NCI-H1048 (cell line): ENCODE measurements at places on chromosomes 3 and 15.

DNA sequence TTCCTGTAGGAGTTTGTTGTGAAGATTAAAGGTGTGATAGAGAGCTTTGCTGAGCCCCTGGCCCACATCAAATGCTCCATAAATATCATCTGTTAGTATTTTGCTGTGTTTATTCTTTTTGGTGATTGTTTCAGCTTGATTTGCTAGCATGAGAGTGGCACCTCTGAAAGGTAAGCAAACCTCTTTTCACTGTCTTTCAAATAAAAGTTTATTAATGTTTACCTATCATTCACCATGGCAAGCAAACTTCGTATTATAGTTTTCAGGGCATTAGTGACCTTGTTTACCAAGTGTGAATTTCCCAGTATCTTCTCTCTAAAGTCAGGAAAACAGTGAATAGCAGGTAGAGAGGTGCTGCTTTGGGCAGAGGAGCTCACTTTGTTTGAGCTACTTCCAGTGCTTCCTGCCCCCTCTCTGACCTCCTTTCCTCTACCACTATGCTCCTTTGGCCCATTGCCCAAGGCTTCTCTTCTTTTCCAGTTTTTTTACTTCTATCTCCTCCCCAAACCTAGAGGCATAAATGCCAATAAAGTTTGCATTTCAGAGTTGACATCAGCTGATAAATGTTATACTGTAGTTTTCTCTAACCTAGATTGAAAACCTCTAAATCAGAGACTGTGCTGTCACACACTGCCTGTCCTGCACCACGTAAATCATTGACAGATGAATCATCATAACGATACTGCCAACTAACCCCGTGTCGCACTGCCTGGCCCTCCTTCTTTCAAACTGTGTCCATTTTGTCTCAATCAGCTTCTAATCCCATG, 569.0 kb downstream of the TUSC7 start:
- DNase-seq = no peak

DNA sequence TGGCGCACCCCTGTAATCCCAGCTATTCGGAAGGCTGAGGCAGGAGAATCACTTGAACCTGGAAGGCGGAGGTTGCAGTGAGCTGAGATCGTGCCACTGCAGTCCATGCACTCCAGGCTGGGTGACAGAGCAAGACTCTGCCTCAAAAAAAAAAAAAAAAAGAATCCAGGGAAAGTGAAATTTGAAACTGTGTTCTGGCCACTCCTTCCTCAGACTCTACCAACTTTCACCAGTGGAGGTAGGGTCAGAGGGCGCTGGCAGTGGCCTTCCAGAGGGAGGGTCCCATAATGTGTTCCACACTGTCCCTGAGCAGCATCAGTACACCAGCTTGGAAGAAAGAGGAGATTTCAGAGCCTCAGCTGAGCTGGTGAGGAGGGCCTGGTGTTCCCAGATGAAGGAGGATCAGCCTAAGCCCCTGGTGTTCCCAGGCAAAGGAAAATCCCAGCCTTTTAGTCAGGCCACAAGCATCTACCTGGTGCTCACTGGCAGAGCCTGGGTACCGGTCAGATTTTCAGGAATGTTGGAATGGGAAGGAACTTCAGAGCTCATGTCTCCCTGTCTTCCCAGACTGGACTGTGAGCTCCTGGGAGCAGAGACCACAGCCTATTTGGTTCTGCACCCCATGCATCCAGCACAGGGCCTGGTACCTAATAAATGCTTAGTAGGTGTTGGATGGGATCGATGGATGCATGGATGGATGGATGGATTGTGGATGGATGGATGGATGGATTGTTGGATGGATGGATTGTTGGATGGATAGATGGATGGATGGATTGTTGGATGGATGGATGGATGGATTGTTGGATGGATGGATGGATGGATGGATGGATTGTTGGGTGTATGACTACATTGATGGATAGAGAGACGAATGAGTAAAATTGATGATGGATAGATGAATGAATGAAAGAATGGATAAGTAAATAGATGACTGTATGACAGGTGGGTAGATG, 117.9 kb downstream of the CORO2B start:
- no peak for DNase-seq

GRCh38 chr3:179646177-179646576, 6.7 kb upstream of the USP13 start:
- DNase-seq = no peak

DNA sequence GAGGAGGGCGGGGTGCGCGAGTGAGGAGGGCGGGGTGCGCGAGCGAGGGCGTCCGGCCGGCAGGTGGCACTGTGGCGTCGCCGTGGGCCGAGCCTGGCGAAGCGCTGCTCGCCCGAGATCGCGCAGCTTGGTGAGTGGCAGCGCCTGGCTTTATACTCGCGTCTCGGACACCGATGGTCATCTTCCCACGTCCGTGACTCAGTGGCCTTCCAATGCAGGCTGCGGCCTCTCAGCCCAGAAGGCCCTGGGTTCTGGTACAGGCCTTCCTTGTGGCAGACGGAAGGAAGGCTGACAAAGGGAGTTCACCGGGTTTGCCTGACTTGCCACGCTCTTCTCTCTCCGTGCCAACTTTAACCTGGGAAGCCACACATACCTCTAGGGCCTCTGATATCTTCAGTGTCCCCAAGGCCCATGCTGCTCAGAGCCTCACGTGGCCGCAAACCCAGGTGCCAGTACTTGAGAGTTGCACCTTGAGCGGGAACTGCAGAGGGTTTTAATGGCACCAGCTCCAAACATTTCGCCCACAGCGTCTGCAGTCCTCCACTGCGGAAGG, 195.3 kb upstream of the LYSMD4 start:
- DNase-seq = peak; percentile 27

DNA sequence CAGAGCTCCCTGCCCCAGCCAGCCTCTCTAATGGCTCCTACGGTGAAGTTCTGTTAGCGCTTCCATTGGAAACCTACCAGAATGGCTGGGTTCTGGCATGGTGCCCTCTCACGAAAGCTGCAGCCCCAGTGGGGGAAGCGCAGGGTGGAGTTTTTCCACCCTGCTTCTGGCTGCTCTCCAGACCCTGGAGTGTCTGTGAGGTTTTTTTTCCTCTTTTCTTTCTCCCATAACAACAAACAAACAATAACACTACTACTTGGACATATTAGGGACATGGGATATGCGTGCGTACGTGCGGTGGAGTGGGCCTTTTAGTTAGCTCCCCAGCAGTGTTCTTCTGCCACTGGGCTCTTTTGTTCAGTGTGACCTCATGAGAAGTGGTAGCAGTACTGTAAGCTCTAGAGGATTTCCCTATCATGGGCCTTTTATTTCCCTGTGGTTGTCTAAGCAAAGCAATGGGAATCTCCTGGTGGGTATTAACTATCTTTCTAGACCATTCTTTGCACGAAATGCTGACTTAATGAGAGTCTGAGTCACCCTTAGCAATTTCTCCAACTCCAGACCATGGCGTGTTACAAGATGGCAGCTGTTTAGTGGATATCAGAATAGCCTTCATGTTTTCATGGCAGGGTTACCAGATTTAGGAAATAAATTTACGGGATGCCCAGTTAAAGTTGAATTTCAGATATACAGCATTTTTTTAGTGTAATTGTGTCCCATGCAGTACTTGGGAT, 161.9 kb downstream of the FNDC3B start:
- no peak for DNase-seq

GRCh38 chr15:77018796-77019505, 24.0 kb downstream of the PSTPIP1 start:
- DNase-seq = no peak

GRCh38 chr15:101560722-101561583, 71.4 kb upstream of the PCSK6 start:
- no peak for DNase-seq

- no peak for DNase-seq
Measured at GRCh38 chr3:139519998-139520737, 19.4 kb downstream of the RBP1 start.

DNA sequence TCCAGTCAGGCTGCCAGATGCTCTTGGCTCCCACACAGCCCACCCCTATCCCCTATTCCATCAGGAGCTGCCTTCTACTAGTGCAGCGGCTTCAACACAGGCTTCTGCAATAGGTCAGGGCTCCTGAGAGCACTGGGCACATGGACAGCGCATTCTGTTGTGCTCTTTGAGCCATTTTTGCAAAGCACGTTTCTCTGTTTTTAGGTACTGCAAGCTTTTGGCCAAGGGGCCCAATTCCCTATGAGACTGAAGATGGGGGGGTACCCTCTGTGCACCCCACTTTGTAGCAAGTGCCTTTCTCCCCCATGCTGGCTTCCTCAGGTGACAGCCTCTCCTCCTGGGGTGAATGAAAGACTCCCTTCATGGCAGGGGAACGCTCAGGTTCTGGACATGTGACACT, 31.2 kb downstream of the CHDH start:
- DNase-seq = no peak

GRCh38 chr3:113297287-113297686, 85.9 kb downstream of the BOC start:
- DNase-seq = no peak

DNA sequence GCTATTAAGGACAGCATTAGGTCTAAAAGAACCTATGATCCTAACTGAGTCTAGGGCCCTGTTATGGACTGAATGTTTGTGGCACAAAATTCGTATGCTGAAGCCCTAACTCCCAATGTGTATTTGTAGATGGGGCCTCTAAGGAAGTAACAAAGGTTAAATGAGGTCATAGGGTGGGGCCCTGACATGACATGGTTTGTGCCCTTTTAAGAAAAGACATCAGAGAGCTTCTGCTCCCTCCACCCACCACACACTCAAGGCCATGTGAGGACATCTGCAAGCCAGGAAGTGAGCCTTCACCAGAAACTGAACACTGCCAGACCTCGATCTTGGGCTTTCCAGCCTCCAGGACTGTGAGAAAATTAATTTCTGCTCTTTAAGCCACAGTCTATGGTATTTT, 49.2 kb downstream of the PHC3 start:
- DNase-seq = no peak

GRCh38 chr3:119783255-119783654, 1.4 kb downstream of the NR1I2 start:
- DNase-seq = no peak

GRCh38 chr15:80669663-80670273, 25.3 kb upstream of the ABHD17C start:
- DNase-seq = no peak

DNA sequence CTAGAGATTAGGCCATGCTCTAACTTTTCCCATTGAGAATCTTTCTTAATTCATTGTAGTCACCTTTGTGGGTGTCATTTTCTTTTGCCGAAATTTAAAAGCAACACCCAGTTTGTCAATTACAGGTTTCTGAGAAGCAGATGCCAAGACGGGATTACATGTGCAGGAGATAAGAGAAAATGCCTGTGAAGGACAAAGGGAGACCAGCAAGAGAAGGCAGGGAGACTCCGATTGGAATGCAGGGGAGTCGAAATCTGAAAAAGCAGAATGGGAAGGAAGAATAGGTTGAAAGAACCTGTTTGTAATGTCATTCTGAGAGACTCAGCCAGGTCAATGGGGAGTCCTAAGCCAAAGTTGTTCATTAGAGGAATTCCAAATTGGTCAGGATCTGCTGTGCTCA, 3.6 kb upstream of the DPH6 start:
- no peak for DNase-seq

DNA sequence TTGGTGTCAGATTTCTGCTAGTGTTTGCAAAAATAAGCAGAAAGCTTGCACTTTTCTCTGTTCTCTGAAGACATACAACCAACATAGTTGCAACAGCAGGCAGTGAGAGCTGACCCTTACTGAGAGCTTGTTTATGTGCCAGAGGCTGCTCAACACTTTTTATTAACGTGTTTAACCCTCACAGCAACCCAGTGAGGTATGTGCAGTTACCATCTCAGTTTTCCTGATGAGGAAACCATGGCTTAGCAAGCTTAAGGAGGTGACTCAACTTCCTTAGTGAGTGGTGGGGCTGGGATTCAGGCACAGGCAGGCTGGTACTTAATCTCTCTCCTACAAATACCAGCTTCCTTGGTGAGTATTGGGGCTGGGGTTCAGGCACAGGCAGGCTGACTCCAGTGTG, 158.1 kb upstream of the CTDSPL start:
- no peak for DNase-seq

DNA sequence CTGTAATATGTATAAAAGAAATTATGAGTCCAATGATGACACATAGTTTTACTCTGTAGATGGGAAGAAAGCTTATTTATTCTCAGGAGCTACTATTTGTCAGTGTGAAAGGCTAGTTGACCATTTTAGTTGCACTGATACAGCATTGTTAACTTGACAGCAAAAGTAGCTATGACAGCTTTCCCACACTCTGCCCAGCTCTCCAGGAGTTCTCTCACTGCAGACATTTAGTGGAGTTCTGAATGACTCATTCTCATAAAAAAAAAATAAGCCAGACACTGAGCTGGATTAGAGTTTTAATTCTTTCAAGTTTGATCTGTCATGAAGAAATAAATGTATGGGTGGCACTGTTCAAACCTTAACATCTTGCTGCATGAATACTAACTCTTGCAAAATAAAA, 77.2 kb upstream of the CFAP20DC start:
- no peak for DNase-seq

DNA sequence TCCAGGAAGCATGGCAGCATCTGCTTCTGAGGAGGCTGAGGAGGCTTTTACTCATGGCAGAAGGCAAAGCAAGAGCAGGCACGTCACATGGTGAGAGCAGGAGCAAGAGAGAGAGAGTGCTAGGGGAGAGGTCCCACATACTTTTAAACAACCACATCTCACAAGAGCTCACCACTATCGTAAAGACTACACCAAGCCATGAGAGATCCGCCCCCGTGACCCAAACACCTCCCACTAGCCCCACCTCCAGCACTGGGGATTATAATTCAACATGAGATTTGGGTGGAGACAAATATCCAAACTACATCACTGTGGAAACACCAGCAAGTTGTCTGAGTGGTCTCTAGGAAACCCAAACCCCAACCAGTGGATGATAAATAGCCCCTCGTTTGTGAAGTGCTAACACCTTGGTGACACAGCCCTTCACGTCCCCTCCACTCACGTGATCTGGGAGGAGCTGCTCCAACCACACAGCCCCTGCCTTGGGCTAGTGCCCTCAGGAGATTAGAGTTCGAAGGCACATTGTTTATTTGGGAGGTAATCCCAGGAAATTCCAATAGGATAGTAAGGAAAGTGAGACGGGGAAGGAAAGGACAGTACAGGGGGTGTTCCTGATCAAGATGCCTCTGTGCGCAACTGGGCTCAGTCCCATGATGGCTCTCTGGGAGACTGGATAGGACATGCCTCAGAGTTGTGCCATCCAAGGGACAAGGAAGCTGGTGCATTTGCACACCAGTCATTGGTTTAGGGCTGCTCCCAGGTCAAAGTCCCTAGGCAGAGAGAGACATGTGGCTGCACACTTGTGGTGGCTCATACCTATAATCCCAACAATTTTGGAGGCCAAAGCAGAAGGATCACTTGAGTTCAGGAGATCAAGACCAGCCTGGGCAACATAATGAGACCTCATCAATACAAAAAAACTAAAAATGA, 80.6 kb upstream of the CTNNB1 start:
- DNase-seq = no peak

GRCh38 chr15:26442680-26443079, 330.2 kb downstream of the GABRB3 start:
- DNase-seq = no peak

GRCh38 chr3:182041668-182042291, 330.1 kb downstream of the SOX2 start:
- DNase-seq = no peak

DNA sequence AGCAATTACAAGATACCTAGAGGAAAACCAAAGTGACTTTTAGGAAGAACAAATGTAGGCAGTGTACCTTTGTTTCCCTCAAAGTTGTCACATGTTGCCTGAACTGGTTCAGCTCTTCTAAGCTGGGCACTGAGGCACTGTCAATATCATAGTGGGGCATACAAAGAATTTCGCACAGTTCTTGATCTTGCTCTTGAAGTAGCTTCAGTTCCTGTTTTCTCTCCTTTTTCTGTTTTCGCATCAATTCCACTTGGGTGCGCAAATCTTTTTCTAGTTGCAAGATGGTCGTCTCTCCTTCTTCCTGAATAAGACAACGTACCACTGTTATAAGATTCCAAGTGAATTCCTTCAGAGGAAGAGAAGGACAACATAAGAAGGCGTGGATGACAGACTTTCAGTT, 12.7 kb downstream of the PRC1 start:
- DNase-seq = no peak
